ENCODE measurements at places on chromosomes 3 and 15.

DNA sequence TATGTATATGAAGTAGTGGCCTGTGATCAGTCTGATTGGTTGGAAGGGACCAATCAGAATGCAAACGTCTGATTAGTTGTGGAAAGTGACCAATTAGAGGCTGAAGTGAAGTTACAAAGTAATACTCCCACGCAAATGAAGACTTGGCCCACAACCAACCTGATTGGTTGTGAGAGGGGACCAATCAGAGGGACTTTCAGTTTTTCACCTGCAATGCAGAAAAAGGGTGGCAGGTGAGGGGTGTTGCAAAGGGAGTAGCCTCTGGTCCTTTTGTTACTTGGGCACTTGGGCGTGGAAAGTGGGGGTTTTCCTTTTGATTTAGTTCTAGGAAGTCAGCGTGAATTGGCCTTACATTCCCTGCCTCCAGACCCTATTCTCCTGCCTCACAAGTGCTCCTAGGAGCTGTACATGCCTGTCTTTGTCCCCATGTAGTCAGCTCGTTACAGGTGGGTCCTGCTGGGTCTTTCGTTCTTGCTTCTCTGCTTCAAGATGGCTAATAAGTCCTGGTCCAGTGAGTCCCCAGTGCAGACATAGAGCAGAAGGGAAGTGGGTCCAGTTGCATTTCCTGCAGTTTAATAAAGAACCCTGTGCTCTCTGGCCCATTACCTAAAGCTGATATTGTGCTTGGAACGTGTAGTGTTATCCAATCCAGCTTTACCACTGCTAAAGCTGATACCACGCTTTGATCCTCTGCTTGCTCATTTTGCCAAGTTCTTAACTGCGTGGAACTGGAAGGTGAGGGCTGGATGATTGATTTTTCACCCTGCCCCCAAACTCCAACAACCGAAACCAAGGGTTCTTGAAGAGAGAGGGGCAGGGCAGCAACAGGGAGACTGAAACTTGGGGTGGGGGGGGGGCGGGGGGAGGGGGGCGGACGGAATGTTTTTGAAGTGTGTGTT, 46.0 kb upstream of the CD47 start:
- no peak for DNase-seq

DNA sequence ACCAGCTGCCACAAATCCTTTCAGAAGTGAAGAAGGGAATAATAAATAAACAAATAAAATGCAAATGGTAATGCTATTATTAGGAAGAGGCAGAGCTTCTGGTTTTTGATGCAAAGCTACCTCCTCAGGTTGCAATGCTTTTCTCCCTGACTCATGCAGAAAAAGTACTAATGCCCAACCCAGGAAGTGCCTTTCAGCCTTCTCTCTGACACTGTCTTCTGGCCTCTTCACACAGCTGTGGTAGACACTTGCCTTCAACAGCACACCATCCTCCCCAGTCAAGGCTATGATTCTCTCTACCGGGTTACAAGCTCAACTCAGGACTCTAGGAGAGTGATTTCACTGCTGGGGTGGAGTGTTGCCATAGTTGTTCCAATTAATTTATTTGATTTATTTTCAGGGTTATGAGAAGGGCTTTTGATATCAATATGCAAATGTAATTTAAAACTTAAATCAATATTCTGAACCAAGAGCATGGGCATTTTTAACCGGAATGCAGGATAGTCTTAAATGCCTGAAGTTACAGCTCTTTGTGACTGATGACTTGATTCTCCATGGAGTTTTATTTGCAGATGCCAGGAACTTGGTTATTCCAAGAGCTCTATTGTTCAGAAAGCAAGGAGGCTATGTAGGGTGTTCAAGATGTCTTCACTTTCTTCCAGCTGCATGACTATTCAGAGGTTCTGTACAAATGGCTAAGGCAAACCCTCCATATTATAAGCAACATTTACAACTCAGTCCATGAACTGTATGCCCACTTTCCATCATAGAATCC, 27.1 kb upstream of the GALNT15 start:
- no peak for DNase-seq

DNA sequence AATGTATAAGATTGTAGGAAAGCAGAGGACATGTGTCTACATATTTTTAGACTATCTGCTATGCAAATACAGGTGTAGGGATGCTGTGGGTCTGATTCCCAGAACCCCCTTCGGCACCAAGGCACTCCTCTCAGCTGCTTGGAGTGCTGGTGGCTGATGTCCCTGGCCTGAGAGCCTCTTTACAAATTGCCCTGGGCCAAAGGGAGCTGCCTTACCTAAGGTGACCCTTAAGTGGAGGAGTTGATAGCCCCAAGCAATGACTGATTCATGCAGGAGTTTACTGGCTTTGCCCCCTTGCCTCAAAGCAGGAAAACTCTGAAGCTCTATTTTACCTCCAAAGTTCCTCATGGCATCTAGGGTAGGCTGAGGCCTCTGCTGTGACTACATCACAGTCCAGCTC, 83.0 kb downstream of the ZNF385D start:
- DNase-seq = no peak

GRCh38 chr3:43734685-43735084, 43.9 kb downstream of the ABHD5 start:
- no peak for DNase-seq

DNA sequence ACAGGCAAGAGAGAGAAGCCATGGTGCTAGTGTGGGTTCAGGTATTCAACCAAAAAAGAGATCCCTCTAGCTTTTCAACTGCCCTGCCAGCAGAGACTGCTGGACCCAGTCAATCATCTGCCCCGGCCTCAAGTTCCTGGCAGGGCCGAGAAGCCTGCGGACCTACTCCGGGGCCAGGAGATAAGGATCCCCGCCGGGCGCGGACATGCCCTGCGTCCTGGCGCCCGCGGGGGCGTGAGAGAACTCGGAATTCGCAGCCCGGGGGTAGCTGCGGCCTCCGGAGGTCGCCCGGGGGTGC, 821 bp upstream of the MAGI1 start:
- DNase-seq = no peak

- DNase-seq = no peak
Measured at GRCh38 chr3:61812517-61812916, 251.1 kb downstream of the PTPRG start.

DNA sequence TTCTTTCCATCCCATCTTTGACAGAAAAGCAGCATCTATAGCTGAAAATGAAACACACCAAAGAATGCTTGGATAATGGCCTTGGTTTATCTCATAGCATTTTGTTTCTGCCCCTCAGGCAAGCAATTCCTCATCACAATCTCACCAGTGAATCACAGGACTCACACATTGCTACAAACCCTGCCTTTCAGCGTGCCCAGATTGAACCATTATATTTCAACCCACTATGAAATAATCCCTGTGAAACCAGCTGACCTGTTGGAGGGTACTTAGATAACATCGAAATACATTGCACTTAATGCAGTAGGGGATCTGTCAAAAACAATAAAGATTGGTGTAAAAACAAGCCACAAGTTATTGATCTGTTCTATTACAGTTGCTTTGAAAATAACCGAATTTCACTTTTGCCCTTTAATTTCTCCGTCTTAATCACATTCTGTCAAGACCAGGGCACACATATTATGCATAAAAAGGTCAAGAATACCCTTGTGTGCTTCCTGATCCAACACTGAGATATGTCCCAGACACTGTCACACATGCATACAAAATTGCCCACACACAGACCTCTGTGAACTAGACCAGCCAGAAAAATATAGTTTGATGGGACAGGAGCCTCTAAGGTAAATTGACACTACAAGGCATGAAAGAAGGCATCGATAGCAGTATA, 839.8 kb downstream of the NTRK3 start:
- DNase-seq = no peak

DNA sequence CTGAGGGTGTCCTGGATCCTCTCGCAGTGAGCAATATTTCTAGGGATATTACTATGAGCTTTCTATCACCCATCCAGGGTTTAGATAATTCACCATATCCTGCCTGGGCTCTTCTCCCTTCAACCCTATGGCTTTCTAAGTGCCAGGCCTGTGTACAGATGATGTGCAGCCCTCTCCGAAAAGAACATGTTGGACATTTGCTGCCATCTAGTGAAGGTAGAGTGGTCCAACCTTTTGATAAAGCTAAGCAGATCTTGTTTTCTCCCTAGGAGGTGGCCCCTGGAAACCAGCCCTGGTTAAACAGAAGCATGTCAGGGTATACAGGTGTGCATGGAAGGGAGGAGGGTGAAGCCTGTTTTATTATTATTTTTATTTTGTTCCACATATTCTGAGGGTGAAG, 27.9 kb upstream of the SCN10A start:
- DNase-seq = no peak

All from NCI-H1436 treated with DMSO at 0.1 percent for 48 hours (cell line).